CD4-positive, alpha-beta T cell treated with Interleukin-6 for 4 hours (primary cell): ENCODE measurements at places on chromosomes 2 and 18.

DNA sequence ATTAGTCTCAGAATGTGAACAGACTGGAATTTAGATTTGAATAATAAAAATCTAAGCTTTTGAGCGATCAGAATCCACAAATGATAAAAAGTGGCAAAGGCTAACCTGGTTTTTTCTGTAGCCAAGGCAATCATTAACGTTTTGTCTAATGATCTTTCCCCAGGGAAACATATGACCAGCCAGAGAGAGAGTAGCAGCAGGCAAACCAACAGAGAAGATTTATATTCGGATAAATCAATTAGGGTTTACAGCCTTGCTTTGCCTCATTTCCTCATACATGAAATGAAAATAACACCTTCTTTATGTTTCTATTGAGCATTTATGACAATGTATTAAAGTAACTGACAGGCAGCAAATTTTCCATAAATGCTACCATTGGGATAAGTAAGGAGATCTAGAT, 14.5 kb downstream of the TIA1 start:
- no peak for DNase-seq

DNA sequence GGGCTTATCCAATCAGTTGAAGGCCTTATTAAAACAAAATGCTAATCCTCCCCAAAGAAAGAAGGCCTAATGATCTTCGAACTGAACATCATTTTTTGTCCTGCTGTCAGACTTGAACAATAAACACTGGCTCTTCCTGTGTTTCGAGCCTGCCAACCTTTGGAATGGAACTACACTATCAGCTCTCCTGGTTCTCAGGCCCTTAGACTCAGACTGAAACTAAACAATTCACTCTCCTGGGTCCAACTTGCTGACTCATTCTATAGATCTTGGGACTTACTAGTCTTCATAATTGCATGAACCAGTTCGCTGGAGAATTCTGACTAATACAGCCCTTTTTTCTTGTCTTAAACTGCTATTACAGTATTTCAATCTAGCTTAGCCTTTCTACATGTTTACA, 235.2 kb downstream of the LNPK start:
- DNase-seq, result no peak

DNA sequence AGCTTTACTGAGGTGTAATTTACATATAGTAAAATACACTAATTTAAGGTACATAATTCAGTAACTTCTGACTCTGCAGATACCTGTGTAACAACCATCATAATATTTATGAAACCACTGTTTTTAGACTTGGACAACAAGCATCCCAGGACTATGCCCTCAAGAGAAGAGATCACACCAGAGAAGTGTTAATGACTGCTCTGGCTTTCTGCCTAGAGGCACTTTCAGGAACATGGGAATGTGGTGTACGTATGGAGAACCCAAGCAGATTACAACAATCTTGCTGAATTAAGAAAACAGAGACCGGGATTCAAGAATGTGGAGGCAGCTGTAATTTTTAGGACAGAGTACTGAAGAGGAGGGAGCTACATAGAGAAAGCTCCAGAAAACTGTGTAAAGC, 475.2 kb downstream of the LPIN1 start:
- DNase-seq, result no peak

DNA sequence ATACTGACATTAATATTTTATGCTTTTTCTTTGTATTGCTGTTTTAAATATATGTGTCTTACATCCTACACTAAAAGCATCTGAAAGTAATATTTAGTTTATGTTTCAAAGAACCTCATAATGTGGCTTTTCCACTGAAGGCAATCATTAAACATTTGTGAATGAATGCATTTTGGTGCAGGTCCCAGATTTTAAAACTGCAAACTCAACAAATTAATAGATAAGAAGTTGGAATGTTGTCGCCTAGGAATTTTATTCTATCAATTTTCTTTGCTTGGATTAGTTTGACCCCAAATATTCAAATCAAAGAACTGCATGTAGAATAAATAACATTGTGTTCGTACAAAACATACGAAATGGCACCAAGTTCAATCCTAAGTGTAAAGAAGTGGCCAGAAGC, 44.7 kb downstream of the ATF2 start:
- no peak for DNase-seq

DNA sequence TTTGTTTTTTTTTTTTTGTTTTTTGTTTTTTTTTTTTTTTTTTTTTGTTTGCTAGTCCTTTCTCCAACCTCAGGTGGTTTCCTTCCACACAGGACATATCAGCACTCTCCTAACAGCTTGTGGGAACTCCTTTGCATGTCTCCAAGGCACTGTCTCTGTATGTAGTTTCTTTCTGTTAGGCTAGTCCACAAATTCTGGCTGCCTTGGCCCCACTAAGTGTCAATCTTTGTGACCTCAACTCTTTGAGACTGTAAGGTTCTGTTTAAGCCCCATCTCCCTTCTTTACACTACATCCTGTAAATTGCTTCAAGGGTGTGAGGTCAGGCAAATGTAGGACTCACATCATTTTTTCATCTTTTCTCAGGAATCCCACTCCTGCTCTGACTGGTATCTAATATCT, 85.1 kb downstream of the NCOA1 start:
- DNase-seq, result no peak
